NCI-H2081 treated with DMSO at 0.1 percent for 48 hours (cell line): ENCODE measurements at places on chromosomes 3 and 15.

DNA sequence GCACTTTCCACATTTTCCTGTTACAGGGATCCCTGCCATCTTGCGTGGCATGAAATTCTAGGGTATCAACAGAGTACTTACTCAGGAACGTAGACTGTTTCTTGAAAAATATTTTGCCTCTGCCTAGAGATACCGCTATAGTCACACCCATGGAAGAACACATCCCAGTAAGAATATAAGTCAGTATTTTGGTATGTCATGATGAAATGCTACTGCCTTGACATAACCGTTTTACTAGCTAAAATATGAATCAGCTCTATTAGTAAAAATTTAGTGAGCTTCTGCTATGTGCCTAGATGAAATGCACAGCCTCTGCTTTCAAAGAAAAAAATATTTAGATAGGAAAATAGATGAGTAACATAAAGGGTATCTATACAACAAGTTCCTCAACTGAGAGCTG, 276.4 kb downstream of the TBC1D5 start:
- no peak for DNase-seq

- no peak for DNase-seq
Measured at GRCh38 chr15:64501396-64501715, 41.0 kb downstream of the ZNF609 start.

- DNase-seq = no peak
Measured at GRCh38 chr15:25894371-25894902, 31.3 kb upstream of the ATP10A start.

- no peak for DNase-seq
Measured at GRCh38 chr3:45343947-45344346, 44.4 kb upstream of the LARS2 start.

GRCh38 chr3:193544289-193544688, 10.4 kb downstream of the ATP13A4 start:
- no peak for DNase-seq

DNA sequence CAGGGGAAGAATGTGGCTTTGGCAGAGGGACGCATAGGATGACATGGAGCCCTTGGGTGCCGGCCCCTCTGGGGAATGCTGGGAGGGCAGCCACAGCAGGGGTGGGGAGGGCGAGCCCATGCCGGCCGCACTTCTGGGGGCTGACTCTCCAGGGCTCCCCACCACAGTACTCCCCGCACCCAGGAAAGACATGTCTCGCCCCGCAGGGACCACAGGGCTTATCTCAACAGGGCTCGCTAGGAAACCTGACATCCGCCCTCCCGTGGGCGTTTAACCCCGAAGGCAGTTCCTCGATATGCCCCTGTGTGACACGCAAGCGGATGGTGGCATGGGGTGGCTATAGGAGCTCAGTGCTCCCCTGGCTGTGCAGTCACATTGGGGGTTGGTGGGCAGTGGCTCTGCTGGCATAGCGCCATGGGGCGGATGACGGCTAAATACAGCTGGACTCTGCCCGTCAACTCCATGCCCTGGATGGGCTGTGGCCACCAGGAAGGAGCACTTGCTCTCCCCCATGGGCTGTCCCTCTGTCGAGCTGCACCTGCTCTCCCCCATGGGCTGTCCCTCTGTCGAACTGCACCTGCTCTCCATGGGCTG, 141.4 kb downstream of the ADAMTS17 start:
- no peak for DNase-seq

- no peak for DNase-seq
Measured at GRCh38 chr3:36777424-36778218, 13.3 kb upstream of the DCLK3 start.
